Mucosa of descending colon (tissue), 3 donors: ENCODE measurements at places on chromosomes 5 and 9.

DNA sequence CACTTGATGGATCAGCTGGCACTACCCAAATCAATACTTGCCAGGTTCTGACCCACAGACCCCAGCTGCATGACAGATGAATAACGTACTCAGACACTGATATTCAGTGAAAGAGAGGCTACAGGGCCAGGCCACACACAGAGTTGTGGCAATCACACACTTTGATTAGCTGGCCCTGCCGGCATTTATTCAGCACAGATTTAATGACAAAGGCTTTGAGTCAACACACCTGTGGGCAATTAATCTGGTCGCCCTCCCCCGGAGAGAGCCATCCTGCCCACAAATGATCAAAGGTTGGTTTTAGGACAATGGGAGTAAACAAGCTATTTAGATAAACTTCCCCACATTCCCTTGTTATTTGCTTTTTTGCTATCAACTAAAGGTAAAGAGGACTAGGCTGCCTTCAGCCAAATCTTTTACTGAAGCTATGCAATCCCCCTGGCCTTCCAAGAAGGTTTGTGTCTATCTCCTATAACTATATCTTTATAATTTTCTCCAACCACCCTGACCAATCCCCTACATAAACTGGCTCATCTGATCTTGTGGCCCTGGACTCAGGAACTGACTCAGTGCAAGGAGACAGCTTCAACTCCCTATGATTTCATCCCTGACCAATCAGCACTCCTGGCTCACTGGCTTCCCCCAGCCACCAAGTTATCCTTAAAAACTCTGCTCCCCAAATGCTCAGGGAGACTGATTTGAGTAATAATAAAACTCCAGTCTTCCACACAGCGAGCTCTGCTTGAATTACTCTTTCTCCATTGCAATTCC lies 12.7 kb upstream of the TRIM32 start:
- no peak for DNase-seq

DNA sequence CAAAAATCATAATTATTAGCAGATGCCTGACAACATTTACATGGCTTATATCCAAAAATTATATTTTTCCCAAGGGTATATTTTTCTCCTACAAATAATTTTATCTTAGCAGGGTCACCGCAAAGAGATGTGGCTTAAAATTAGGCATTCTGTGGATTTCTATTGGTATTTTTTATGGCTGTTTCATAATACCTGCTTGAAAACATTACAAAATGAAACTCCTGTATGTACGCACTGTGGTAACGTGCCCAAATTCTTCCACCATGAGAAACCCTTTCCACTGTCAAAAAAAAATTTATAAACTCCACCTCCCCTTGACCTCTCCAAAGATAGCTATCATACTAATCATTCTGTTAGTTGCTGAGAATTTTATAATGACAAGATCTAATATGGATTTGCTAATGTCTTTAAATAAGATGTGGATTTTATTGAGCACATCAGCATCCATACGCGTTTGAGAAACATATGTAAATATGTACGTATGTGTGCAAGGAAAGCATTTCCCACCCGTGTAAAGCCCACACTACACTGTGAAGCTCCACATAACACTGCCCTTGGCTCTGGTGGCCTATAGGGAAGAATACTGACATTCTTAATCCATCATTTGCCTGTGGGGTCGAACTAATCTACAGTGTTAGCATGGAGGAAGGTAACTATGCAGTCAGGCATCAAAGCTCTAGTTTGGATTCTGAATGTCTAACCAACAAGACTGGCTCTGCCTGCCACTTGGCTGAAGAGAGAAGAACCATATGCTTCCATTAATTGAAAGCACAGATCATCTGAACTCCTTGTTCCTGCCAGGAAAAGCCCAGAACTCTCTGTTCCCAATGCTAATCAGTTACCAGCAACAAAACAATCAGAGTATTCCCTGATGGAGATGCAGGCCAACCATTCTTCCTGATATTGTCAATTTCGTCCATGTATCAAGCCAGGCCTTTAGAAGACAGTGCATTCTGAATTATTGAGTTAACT lies 244.7 kb downstream of the SPOCK1 start:
- DNase-seq: no peak

DNA sequence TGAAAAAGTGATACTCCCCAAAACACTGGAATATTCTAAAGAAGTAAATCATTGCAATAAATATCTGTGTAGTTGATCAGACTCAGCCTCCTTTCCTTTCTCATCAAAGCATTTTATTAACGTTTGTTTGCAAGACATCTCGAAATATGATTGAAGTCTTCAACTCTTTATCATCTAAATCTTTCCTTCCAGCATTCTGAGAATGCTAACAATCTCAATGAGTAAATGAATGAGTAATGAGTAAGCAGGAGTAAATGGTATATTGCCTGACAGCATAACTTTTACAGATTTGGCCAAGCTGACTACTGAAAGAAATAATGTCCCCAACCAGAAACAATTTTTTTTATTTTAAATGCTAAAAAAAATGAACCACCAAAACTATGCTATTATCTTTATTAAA lies 157.1 kb downstream of the SLCO4C1 start:
- no peak for DNase-seq

DNA sequence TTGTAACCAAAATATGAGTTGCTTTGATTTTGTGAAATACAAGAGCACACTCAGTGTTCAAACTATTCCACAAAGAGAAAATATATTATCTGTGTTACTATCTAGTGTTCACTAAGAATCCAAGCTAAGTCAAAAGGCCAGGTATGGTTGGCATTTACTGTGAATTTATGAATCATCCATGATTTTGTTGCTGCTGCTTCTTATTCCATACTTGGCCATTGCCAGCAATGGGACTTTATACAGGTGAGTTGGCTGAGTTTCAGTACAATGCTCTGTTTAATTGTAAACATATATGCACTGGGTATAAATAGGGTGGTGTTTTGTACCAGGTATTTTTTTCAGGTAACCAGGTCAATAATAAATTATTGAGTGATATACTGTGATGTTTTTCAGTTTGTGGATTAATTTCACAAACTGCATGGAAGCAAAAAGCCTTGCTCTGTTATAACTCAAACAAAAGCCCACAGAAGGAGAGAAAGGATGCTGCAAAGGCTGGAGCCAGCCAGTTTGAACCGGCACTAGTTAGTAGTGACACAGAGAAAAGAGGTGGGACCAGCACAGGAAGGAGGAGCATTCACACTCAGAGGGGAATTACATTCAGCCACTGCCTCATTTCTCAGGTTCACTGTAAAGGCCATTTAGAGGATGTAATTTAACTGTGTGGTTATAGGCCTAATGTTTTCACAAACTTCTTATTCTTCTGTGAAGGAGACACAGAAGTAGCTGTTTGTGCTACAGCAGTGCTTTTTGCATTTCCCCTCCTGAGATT lies 381.8 kb downstream of the ADGRV1 start:
- DNase-seq: peak; percentile 40

GRCh38 chr5:58369513-58370190 lies 90.2 kb downstream of the PLK2 start:
- no peak for DNase-seq

DNA sequence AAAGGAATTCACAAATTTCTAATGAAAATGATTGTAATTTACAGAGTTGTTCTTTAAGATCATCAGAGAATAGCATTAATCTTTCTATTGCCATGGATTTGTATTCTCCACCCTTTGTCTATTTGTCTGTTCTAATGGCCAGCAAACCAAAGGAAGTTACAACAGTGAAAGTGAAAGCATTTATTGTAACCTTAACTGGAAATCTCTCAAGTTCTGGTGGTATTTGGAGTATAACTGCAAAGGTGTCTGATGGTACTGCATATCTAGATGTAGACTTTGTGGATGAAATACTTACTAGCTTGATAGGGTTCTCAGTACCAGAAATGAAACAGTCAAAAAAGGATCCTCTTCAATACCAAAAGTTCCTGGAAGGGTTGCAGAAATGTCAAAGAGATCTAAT lies 21.7 kb downstream of the RMI1 start:
- DNase-seq: no peak

DNA sequence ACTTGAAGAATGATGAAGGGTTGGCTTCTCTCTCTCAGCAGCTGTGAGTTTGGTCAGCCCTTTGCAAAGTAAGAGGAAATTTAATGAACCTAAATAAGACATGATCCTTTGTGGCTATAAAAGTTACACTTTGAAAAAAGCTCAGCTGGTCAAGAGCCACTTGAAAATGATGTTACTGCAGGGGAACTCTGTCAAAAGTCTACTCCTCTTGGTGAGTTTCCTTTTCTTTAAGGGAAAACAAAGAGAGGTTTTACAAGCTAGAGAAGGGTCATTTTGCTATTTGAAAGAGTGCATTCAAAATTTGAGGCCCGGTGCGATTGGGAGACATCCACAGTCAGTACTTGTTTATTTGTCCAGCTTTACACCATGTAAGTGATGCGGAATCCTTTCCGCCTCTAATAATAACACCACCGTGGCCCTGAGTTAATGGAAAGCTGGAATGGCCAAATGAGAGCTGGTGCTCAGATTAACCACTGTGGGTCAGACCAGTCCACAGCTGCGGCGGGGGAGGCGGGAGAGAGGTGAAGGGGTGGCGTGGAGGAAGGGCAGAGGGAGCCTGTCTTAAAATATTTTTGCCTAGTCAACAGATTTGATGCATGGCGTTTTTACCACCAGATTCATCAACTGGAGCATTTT lies 404.0 kb downstream of the TLE4 start:
- DNase-seq: no peak

DNA sequence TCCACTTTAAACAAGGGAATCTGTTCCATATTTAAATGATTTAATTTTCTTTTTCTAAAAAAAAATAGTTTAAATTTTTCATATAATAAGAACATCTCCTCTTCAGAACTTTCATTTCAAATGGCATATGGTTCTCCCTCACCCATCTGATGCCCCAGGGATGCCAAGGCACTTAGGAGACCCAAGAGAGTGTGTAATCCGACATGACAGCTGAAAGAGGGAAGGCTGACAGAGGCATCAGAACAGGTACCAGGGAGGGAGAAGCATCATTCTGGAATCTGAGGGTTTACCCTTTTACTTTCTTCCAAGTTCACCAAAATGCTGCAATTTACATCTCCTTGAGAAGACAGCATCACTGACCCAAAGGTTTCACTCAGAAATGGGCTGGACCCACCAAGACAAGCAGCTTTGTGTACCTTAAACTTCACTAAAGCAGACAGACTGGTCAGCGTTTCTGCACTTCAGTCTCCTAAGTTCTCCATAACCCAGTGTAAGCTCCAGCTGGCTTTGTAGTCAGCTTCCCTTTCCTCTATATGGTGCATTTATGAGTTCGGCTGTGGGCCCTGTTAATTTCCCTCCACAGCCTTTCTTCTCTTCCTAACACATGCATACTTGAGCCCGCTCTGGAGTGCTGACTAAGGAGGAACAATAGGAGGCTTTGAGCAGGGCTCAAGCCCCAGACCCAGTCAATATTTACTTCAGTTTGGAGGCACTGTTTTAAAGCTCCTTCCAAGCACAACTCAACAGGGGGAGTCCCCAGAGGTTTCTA lies 17.7 kb downstream of the EFNA5 start:
- DNase-seq: no peak

- no peak for DNase-seq
Measured at GRCh38 chr9:131954299-131954698, 125.4 kb downstream of the MED27 start.

GRCh38 chr5:96159043-96159442 lies 197.4 kb upstream of the ELL2 start:
- no peak for DNase-seq

DNA sequence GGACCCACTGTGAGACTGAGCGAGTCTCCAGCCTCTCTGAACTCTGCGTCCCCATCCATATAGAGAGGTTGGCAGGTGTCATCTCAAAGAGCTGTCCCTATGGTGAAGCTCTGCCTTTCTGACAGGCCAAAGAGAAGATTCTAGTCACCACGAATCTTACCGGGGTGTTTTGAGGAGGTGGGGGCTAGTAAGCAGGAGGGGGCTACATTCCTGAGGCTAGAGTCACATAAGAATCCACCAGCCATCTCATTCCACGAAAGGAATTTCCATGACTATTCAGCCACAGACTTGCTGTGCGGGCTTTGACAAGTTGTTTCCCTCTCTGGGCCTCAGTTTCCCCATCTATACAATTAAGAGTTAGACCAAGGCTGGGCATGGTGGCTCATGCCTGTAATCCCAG lies 16.3 kb downstream of the PDGFRB start:
- no peak for DNase-seq

GRCh38 chr5:90802474-90803317 lies 244.1 kb downstream of the ADGRV1 start:
- DNase-seq: no peak

DNA sequence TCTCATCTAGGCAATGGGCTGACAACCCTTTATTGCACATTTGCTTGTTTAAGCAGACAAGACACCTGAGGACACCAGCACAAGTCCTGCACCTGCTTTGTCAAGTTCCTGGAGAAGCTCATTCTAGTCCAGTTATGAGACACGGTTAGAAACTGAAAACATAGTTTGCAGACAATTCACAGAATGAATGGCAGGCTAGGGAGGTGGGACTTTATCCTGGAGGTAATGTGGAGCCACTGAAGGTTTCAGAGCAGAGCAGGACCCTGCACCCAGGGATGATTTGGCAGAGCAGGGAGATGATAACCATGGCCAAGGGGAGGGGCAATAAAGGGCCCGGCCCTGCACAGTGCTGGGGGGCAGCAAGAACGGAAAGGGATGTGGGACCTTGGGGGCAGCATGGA lies 50.7 kb upstream of the SLC25A51 start:
- no peak for DNase-seq

DNA sequence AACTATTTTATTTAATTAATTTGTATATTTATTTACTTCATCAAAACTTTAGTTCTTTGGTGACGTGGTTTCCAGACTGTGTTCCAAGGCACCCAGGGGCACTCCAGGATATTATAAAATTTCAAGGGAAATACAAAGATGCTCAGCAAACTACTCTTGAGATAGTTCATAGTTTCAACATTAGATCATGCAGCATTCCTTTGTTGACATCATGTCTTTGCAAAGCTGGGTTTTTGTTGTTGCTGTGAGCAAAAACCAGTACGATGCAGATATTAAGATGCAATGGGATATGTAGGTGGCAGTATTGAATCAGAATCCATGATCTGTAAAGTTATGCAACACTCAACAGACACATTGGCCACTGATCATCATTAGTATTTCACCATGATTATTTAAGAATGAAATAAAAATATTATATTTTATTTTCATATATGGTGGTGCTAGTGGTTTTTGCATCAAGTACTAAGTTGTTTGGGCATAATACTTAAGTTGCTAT lies 219.7 kb downstream of the ADCY2 start:
- no peak for DNase-seq
